T-helper 17 cell (primary cell): ENCODE measurements at places on chromosomes 2 and 18. TPM values are rescaled to one million over a fixed set of nuclear protein-coding genes. Genes with fewer than 3 reads are reported as not detected.
A peak's percentile ranks its signal among the peaks of the same experiment; 100 is the strongest.

DNA sequence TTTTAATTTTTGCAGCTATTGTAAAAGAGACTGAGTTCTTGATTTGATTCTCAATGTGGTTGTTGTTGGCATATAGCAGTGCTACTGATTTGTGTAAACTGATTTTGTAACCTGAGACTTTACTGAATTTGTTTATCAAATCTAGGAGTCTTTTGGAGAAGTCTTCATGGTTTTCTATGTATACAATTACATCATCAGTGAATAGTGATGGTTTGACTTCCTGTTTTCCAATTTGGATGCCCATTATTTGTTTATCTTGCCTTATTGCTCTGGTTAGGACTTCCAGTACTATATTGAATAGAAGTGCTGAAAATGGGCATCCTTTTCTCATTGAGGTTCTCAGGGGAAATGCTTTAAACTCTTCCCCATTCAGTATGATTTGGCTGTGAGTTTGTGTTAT lies 99.7 kb downstream of the GULP1 start:
- no peak for DNase-seq

GRCh38 chr2:177738461-177739235 lies 333.9 kb downstream of the PDE11A start:
- no peak for DNase-seq

The TPRKB gene
- total RNA-seq: 21.0 TPM

- DNase-seq: no peak
Measured at GRCh38 chr2:151849413-151850010, 21.3 kb upstream of the ARL5A start.

The SERPINB4 gene
- not detected for total RNA-seq

The MC4R gene
- not detected for total RNA-seq

GRCh38 chr2:204772546-204772945 lies 227.3 kb downstream of the PARD3B start:
- DNase-seq: no peak

GRCh38 chr2:75177427-75177826 lies 21.9 kb downstream of the TACR1 start:
- DNase-seq: no peak

DNA sequence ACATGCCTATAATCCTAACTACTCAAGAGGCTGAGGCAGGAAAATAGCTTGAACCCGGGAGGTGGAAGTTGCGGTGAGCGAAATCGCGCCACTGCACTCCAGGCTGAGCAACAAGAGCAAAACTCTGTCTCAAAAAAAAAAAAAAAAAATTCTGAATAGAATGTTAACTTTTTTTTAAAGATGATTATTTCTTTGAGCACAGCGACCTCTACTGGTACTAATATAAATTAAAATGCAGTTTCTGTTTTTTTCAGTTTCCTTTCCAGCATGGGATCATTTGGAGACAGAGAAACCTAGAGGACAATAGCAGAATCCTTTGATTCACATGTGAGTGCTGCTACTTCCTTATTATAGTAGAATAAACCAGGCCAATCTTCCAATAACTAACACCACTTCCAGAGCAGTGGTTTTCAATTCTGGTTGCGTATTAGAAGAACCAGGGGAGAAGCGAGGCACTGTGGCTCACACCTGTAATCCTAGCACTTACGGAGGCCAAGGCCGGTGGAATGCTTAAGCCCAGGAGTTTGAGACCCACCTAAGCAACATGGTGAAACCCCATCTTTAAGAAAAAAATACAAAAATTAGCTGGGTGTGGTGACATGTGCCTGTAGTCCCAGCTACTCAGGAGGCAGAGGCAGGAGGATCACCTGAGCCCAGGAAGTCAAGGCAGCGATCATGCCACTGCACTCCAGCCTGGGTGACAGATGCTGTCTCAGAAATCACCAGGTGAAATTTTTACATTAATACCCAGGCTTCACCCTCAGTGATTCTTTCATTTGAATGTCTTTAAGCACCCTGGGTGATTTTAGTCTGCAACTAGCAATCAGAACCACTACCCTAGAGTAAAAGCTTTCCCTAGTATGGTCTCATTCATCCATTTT lies 10.1 kb downstream of the SRSF7 start:
- DNase-seq: no peak

The PROC gene
- not detected for total RNA-seq

The SLC9A4 gene
- 0.18 TPM for total RNA-seq

The GPR45 gene
- total RNA-seq: not detected

- no peak for DNase-seq
Measured at GRCh38 chr18:68965817-68966216, 167.9 kb downstream of the CCDC102B start.

DNA sequence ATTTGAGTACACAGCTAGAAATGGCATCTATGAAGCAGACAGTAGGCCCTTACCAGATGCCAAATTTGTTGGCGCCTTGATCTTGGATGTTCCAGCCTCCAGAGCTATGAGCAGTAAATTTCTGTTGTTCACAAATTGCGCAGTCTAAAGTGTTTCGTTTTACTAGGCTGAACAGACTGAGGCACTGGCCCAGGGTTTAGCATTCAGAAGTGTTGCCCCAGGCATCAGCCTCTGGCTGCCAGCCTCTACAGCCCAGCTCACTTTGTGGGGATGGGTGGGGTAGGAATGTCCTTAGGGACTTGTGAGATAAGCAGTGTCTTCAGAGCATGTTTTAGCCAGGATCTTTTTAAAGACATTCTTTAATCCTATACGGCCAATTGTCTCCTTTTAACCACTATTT lies 51.5 kb upstream of the MGAT5 start:
- no peak for DNase-seq

DNA sequence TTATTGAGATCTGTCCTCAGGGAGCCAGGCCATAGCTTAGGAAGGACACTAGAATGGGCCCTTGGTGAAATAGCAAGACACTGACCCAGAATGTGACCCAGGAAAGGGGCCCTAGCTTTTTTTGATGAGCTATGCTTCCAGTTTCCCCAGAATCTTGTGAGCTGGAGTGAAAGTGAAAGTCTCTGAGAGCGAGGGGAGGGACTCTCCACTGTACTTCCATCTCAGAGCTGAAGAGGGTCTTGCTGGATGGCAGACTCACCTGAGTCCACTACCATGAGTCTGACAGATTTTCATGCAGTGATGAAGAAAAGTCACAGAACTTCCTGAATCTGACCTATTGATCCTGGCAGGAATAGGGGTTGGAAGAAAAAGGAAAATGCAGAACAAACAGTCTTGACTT lies 3.1 kb downstream of the ARHGAP25 start:
- DNase-seq: no peak

- DNase-seq: no peak
Measured at GRCh38 chr2:23280401-23280800, 104.6 kb upstream of the KLHL29 start.

DNA sequence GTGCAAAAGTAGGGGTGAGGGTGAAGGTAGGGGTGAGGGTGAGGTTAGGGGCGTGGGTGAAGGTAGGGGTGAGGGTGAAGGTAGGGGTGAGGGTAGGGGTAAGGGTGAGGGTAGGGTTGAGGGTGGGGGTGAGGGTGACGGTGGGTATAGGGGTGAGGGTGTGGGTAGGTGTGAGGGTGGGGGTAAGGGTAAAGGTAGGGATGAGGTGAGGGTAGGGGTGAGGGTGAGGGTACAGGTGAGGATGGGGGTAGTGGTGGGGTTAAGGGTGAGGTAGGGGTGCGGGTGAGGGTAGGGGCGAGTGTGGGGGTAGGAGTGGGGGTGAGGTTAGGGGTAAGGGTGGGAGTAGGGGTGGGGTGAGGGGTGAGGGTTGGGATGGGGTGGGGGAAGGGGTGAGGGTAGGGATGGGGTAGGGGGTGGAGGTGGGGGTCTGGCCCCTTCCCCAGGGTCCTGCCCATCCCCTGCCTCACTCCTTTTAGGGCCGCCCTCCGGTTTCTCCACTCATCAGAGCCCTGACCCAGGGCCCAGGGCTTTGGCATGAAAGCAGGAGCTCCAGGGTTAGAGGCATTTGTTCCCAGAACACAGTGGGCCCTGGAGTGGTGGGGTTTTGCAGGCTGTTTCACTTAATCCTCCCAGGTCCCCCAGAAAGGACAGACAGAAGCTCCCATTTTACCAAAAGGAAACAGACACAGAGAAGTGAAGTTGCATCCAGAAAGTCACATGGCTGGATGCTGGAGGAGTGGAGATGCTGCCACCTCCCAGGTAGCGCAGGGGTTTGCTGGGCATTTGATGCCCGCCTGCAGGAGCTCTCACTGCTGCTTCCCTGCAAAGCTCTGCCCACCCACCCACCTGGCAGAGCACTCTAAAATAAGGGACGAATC lies 26.9 kb downstream of the SNORC start:
- DNase-seq: no peak

DNA sequence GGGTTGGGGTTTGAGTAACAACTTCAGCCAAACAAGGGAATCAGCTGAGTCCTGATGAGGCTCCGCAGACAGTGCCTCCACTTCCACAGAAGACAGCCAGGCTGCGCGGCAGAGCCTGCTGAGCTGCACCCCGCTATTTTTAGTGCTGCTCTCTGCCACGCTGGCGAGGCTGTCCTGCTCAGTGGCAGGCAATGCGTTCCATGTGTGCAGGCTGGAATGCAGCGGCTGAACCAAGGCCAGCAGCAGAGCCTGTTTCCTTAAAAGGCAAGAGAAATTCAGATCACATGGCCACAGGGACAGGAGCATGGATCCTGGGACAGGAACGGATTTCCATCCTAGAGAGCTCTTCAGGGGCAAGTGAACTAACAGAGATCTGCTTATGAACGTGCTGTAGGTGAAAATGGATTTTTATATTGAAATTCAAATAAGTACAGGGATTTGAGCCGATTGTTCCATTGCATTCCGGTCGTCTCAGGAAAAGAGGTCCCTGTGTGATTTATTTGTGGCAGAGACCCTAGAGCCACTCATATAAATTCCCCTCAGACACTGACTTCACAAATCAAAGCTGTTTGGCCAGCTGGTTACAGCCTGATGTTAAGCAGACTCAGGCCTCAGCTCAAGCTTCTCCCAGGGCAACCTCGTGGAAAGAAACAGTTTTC lies 98.7 kb downstream of the COL6A3 start:
- DNase-seq: no peak

DNA sequence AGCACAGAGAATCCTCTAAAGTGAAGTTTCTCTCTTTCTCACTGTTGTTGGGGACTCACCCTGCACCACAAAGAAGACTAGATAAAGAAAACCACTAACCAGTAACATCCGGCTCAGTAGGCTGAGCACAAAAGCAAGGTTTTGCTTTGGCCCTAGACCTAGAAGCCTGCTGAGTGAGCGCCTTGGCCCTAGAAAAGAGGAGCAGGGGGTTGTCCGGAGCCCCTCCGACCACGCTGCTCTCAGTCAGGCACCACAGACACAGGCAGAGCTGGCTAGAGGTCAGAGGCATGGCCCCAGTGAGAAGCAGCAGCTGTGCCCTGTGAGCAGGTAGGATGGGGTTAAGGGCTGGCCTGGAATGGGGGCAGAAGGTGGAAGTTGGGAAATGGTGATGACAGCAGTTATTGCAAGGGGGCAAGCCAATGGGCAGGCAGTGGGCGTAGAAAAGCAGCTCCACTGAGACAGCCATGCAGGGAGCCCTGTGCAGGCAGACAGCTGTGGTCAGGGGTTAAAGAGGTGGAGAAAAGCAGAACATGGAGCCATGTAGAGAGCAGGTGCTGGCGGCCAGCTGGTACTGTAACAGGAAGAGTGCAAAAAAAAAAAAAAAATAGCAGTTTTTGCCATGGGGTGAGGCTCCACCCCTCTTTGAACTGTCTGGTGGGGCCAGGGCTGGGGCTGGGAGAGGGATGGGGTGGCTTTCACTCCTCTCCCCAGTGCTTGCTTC lies 36.9 kb upstream of the SLC14A1 start:
- peak; percentile 28 for DNase-seq

The MOGAT1 gene
- not detected for total RNA-seq

DNA sequence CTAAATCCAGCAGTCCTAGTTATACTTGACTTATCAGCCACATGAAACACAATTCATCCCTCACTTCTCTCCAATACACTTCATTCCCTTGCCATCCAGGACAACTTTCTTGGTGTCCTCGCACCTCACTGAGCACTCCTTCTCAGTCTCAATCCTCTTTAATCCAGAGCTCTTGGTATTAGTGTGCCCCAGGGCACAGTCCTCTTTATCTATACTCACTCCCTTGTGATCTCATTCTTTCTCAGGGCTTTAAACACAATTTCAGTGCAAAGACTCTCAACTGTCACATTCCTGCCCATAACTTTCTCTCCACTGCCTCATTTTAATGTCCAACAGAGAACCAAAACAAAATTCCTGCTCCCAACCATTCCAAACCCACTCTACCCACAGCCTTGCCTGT lies 60.8 kb upstream of the SPOPL start:
- no peak for DNase-seq

GRCh38 chr2:45823723-45824206 lies 172.3 kb downstream of the PRKCE start:
- DNase-seq: no peak

The AP1S3 gene
- 1.6 TPM for total RNA-seq

The SKA1 gene
- 0.27 TPM for total RNA-seq

GRCh38 chr2:118496467-118496866 lies 351.0 kb downstream of the EN1 start:
- no peak for DNase-seq

The FAM237A gene
- total RNA-seq: not detected

- no peak for DNase-seq
Measured at GRCh38 chr2:27109083-27109482, 9.8 kb downstream of the CGREF1 start.
